ENCODE measurements at places on chromosomes 16 and 17. TPM values are rescaled to one million over a fixed set of nuclear protein-coding genes. Genes with fewer than 3 reads are reported as not detected.

TRAPPC1 gene
- polyA plus RNA-seq, result 349 TPM

TMC7 gene
- polyA plus RNA-seq, result 0.60 TPM

TAT gene
- not detected for polyA plus RNA-seq

CCL7 gene
- polyA plus RNA-seq, result not detected

CCL11 gene
- polyA plus RNA-seq, result not detected

METTL22 gene
- polyA plus RNA-seq, result 12.7 TPM

GNGT2 gene
- polyA plus RNA-seq, result not detected

METTL23 gene
- polyA plus RNA-seq, result 58.5 TPM

HSD17B1 gene
- polyA plus RNA-seq, result 0.32 TPM

MAP3K14 gene
- not detected for polyA plus RNA-seq

PIP4K2B gene
- 4.6 TPM for polyA plus RNA-seq

ZG16B gene
- not detected for polyA plus RNA-seq

SCGB1C2 gene
- polyA plus RNA-seq, result not detected

STH gene
- not detected for polyA plus RNA-seq

SPN gene
- not detected for polyA plus RNA-seq

BAHCC1 gene
- polyA plus RNA-seq, result 1.4 TPM

TBC1D3 gene
- not detected for polyA plus RNA-seq

TEKT5 gene
- not detected for polyA plus RNA-seq

TMC5 gene
- polyA plus RNA-seq, result not detected

CCL22 gene
- polyA plus RNA-seq, result not detected

DHRS7C gene
- polyA plus RNA-seq, result not detected

KRTAP4-3 gene
- not detected for polyA plus RNA-seq
